ENCODE measurements at places on chromosomes 7 and 10. TPM values are rescaled to one million over a fixed set of nuclear protein-coding genes. Genes with fewer than 3 reads are reported as not detected.

- DNase-seq: no peak
Measured at GRCh38 chr10:75229971-75230370, 5.8 kb downstream of the COMTD1 start.

GJD4 gene
- total RNA-seq: not detected

- no peak for DNase-seq
Measured at GRCh38 chr7:66452165-66452564, 176.5 kb upstream of the KCTD7 start.

AGMO gene
- total RNA-seq: 0.64 TPM

DNA sequence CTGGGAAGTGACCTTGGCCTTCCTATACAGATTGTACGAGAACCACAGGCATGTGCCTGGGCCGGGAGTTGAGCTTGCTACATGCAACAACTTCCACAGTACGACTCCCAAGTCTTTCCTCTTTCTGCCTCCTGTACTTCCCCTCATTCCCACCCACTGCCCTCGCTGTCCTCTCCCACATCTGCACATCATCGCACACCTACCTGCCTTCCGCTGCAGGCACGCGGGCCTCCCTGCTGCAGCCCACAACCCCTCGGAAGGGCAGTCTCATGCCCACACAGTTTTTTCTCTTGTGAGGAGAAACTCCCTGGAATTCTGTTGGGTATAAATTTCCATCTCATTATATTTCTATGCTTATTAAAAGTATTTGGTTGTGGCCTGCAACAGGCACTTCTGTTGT lies 117.2 kb downstream of the ACTR3B start:
- no peak for DNase-seq

C10orf71 gene
- not detected for total RNA-seq

DNA sequence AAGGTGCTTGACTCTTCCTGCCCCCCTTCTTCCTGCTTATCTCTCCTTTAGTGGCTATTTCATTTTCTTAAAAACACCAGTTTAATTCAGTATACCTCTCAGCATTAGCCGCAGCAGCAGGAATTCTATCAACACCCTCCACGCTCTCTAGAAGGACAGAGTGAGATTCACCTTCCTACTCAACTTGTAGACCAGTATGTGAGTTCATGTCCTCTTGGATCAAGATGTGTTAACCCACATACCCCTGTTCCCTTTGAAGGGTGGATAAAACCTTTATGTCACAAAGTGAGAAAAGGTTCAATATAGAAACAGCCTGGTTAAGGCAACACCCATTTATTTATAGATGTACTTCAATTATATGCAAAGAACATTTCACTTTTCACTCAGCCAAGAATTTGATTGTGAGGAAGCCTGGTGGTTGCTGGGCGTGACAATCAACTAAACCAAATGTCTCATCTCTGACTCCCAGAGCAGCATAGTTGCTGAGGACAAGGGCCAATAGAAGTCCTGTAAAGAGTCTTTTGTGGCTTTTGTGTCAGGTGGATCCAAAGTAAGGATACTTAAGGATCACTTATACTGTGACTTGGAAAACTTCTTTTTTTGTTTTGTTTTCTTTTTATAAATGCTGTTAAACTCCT lies 617.1 kb downstream of the SORCS3 start:
- no peak for DNase-seq

DNA sequence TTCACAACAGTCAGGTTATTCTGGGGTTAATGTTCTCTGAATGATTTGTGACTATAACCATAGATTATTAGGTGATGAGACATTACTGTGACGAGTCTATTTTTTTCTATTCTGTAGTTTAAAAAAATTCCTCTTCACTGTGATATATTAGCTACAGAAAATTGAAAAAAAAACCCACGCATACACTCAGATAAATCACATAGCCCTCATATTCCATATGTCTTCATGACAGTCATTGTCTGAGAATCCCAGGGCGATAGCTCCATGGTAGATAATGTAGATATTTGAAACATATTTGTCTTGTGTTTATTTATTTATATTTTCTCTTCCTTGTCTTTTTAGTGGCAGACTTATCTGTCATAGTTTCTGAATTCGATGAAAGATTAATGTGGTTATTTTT lies 110.0 kb downstream of the CAMK1D start:
- no peak for DNase-seq

PTPRN2 gene
- total RNA-seq: 35.7 TPM

DNA sequence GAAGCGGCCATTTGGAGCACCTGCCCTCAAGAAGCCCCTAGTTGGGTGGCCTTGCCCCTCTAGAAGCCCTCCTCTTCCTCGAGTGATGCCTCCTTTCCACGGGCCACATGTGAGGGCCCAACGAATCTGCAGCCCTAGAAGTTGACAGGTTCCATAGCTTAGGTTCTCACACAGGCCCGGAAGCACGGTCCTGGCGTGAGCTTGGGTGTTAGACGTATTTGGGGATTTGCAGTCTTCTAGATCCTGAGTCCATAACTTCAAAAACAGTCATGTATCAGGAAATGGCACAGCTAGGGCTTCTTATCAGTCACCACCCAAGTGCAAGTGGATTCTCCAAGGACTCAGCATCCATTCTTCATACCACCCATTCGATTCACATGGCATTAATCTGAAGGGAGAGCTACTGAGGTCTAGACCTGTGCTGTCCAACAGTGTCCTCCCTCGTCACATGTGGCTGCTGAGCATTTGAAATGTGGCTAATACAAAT lies 477 bp upstream of the FBXW4 start:
- DNase-seq: no peak

- no peak for DNase-seq
Measured at GRCh38 chr7:42479816-42480633, 243.0 kb upstream of the GLI3 start.

PSMC2 gene
- total RNA-seq: 45.9 TPM

DNA sequence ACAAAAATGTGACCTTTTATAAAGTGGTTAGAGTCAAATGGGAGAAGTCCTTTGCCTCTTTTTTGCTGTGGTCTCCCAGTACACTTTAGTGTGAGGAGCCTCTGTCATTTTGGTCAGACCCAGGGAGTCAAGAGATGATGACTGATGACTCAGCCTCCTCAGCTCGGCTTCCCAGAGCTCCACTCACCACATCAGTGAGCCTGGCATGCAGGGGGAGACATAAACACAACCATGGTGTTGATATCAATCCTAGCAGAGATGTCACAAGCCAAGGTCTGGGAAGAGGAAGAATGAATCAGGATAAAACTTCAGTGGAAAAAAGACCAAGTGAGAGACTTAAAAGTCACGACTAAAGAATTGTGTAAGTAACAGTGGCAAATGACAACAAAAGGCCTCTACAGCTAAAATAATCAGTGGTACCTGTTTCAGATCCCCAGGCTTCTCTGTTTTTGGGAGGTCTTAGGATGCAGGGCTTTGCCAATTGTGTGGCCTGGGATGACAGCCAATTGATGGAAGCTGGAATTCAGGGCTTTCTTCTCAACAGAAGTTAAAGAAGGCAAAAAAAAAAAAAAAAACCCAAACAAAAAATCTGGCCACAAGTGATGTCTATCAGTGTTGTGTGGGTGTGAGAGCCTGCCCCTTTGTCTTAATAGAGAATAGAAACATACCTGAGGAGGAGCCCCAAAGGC lies 50.2 kb downstream of the TFAM start:
- no peak for DNase-seq

GRCh38 chr10:89390476-89391225 lies 1.8 kb upstream of the IFIT1 start:
- DNase-seq: no peak

DNA sequence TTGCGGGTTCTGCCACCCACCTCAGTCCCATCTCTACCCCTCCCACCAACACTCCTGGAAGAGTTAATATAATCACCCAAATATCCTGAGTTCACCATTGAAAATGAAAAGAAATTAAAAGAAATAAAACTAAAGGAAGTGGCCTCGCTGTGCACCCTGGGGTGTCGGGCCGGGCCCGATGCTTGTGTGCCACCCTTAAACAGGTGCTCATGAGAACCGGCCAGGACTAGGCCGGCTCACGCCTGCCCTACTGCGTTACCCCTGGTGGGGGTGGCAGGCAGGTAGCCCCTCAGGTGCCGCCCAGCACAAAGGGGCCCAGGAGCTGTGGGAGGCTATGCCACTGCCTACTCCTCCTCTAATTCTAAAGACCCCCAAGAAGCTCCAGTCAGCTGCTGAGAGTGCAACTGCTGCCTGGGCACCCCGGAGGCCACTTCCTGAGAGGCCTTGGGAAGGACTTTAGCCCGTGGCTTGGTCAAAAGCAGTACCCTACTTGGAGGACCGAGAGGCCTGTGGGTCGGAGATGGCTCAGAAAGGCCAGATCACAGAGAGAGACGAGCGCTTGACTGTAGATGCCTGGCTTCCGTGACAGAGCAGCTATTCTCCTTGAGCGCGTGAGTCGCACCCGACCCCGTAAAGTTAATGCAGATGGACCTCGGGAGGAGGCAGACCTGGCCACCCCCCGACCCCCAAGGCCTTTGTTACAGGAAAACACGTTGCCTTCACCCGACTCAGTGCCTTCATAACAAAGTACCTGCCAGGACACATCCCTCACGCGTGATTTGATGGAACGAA lies 51.0 kb upstream of the PPP2R2D start:
- no peak for DNase-seq

- no peak for DNase-seq
Measured at GRCh38 chr7:50774319-50774718, 8.4 kb downstream of the GRB10 start.

PRLHR gene
- total RNA-seq: 0.36 TPM

TECPR1 gene
- total RNA-seq: 22.8 TPM

SPDYE9 gene
- total RNA-seq: not detected

ABCB1 gene
- 10.4 TPM for total RNA-seq

HABP2 gene
- not detected for total RNA-seq

CCL26 gene
- not detected for total RNA-seq

All from cerebellum (tissue), 4 donors.